Fibroblast of skin of scalp (primary cell): ENCODE measurements at places on chromosomes 16 and 17.

DNA sequence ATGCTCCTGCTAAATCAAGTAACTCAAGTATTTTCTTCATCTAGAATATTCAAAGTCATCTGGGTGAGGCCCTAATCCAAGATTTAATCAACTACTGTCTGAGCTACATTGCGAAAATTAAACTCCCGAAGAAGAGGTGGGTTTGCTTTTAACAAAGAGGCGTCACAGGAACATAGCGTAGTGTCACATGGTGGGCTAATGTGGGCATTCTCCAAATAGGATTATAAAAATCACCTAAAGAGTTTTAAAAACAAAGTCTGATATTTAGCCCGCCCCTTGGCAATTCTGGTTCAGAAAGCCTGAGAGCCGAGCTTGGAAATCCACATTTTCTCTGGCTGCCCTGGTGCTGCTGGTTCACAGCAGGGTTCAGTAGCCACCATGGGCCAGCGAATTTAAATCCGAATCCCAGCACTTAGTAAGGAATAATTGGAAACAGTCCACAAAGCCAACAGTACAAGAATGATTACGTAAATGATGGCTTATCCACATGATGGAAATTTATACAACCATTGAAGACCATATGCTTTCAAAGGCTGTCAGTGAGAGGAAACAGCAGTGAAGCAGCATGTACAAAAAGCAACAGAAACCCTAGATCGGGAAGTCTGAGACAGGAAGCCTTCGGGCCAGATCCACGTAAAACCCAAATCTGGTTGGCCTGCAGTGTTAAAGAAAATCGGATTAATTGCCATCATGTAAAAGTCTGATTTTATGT lies 8.8 kb downstream of the PMM2 start:
- DNase-seq: no peak

DNA sequence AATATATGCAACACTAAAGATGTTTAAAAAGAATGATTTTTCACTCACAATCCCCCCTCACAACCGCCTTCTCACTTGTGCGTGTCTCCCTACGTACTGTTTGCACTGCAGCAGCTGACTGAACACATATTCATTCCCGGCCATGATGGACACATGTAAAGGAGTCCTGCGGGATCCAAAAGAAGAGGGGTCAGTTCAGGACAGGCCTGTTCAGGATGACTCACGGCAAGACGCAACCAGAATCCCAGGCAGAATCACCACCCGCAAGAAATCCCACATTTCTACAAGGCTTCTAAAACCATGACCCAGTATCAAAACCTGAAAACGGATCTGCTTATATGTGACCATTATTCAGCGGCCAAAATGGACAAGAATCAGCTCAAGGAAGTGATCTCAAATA lies 52.3 kb downstream of the CYB5D2 start:
- peak; percentile 42 for DNase-seq

GRCh38 chr16:89506791-89507191 lies 1.4 kb upstream of the SPG7 start:
- DNase-seq: no peak

GRCh38 chr17:47810200-47810821 lies 11.3 kb downstream of the OSBPL7 start:
- DNase-seq: peak; percentile 80

- DNase-seq: no peak
Measured at GRCh38 chr16:84026606-84027005, 16.0 kb downstream of the SLC38A8 start.

- no peak for DNase-seq
Measured at GRCh38 chr17:9860851-9861250, 35.1 kb downstream of the GLP2R start.

GRCh38 chr17:47808036-47808829 lies 13.4 kb downstream of the OSBPL7 start:
- DNase-seq: no peak

DNA sequence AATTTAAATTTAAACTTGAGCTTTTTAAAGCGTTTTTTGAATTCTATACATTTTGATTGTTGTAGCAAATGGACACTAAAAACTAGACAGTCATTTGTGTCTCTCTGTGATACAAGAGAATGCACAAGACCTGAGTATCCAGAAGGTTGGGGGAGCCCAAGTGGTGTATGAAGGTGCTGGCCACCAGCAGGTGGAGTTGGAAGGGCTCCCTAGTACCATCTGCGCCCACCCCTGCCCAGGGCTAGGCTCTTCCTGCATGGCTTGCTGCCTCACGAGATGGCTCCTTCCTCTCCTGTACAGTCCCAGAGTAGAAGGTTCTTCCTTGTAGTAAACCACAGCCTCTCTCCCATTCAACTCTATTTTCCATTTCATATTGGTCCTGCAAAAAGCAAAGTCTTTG lies 17.0 kb downstream of the GID4 start:
- no peak for DNase-seq

DNA sequence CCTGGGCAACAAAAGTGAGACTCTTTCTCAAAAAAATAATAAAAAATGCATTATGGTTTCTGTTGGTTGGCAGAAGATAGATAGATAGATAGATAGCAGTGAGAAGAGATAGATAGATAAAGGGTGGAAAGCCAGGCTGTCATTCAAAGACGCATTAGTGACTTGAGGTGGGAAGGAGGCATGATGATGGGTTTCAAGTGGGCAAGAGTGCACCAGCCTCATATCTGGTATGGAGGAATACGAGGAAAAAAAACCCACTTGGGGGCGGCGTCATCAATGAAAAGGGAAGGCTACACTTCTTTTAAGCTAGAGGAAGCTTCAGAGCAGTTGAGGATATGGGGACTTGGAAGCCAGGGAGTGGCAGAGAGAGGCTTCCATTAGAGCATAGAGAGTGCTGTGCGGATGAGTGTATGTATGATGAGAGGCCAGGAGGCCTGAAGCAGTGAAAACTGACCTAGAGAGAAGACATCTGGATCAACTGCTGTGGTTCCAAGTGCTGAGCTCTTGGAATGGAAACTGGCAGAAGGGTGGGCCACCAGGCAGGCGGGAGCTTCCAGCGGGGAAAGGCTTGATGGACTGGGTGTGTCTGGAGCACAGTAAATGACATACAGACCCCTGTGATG lies 31.8 kb downstream of the CEP95 start:
- DNase-seq: no peak

GRCh38 chr17:77700165-77700881 lies 258.2 kb upstream of the TNRC6C start:
- DNase-seq: no peak

DNA sequence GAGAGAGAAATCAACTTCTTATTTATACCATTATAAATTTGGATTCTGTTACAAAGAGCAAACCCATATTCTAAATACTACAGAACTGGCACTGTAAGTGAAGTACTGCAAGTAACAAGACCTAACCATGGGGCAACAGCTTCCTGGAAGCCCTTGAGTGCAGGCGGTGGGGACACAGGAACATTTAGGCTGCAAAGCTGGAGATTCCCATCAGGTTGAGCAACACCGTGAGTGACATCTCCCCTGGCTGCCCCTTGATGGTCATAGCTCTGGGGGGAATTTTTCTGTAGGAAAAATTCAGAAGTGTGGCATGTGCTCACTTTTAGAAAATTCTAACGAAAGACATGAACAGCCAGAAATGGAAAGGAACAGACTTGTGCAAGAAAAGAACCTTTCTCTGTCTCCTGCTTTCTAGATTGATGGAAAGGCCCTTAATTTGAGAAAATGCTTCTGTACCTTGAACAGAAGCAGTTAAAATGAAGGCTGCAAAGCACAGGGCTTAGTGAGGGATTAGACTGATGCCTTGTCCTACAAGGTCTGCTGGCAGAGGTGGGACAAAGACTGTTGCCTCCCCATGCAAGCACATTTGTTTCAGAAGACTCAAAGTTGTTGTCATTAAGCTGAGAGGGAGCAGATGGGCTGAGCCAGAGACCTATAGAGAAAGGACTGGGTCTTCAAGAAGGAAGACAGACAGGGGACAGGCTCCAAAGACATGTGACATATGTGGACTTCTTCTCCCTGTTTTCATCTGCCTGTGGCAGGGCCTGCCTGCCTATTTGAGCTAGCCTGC lies 380.8 kb downstream of the SLC39A11 start:
- no peak for DNase-seq

- DNase-seq: no peak
Measured at GRCh38 chr16:8818504-8819270, 21.0 kb downstream of the PMM2 start.

DNA sequence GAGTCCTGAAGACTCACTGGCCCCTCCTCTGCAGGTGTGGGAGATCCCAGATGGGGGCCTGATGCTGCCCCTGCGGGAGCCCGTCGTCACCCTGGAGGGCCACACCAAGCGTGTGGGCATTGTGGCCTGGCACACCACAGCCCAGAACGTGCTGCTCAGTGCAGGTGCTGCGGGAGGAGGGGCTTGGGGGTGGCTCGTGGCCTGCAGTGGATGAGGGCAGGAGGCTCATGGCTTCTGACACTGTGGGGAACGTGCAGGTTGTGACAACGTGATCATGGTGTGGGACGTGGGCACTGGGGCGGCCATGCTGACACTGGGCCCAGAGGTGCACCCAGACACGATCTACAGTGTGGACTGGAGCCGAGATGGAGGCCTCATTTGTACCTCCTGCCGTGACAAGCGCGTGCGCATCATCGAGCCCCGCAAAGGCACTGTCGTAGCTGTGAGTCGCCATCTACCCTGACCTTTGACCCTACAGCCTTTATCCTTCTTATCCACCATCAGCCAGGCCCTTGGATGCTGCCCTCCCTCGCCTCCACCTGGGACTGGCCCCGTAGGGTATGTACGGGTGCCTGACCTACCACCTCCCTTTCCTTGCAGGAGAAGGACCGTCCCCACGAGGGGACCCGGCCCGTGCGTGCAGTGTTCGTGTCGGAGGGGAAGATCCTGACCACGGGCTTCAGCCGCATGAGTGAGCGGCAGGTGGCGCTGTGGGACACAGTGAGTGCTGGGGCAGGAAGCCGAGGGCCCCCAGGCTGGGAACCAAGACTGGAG lies 3.6 kb downstream of the CORO1A start:
- peak; percentile 29 for DNase-seq

DNA sequence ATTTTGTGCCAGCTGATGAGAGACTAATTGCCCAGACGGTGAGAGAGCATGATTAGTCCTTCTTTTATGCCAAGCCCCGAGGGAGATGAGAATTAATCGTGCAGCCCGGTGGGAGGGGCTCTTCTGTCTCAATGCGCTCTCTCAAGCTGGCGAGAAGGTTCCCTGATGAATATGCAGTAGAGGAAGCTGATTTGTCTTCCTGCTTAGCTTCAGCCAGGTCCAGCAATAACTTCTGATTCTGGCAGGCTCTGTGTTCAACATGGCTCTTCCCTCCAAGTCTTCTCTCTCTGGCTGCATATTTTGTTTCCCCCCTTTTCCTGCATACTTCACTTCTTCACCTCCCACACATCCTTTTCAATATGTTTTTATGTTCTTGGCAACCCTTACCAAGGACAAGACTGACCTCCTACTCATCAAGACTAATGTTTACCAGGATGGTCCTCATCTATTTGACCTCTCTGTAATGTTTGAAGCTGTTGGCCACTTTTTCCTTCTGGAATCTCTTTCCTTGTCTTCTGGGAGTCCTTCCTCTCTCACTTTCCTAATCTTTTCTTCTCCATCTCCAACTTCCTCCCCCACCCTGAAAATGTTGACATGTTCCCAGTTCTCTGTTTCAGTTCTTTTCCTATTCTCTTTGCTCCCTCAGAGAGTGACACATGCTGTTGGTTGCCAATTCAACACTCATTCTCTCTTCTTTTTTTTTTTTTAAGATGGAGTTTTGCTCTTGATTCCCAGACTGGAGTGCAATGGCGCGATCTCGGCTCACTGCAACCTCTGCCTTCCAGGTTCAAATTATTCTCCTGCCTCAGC lies 33.1 kb downstream of the ARL4D start:
- DNase-seq: no peak
